ENCODE measurements at places on chromosomes 4 and X.
A peak's percentile ranks its signal among the peaks of the same experiment; 100 is the strongest.

- no peak for DNase-seq
Observed at GRCh38 chr4:124181039-124181438, 531.5 kb downstream of the ANKRD50 start.

- no peak for DNase-seq
Observed at GRCh38 chr4:35365186-35365585, 879.1 kb downstream of the ARAP2 start.

DNA sequence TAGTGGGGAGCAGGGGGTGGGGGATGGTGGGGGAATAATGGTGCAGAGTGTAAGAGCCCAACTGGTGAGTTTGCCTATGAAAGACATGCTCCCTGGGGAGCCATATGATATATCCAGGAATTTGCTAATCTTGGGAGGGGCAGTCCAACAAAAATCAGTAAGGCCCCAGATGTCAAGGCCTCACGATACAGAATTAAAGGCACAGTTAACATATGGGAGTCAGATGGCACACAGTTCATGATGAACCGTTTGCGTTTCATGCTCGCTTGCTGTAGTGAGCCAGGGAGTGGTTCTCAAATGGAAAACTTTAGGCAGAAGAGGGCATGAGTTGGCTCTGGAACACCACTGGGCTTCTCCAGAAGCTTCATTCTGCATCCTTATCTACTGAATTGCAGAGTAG lies 33.9 kb upstream of the VCX2 start:
- DNase-seq, result no peak

DNA sequence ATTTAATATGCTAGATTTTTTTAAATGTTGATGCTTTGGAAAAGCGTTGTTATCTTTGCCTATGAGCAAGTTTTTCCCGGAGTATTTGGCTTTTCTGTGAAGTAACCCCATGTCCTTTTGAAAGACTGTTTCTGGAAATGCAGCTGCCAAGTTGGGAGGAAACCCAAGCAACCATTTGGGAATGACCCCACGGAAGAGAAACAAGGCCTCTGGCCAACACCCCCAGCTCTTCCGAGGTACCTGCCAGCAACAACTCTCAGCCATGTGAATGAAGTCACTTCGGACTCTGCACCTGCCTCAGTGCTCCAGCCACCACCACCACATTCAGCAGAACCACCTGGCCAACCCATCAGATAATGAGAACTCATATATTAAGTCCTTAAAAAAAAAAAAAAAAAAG lies 36.2 kb upstream of the DHRSX start:
- DNase-seq, result no peak

DNA sequence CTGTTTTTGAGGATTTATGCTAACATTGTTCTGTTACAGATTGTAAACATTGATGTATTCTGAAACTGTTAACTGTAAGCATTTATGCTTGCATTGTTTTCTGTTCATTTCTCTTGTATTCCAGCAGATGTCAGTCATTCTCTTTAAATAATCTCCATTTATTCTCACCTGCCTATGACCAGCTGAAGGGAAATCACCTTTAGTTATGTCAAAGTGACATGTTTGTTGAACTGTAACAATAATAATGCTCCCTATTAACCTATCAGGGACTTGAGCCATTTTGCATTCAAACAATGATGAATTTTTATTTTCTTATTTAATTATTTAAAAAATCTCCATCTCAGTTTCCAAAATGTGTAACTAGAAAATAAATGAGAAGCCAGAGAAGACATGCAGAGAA lies 58.0 kb downstream of the SPCS3 start:
- DNase-seq, result peak; percentile 25

- no peak for DNase-seq
Observed at GRCh38 chr4:57668621-57669020, 558.4 kb upstream of the IGFBP7 start.

- DNase-seq, result no peak
Observed at GRCh38 chr4:41305476-41305875, 48.7 kb downstream of the UCHL1 start.

DNA sequence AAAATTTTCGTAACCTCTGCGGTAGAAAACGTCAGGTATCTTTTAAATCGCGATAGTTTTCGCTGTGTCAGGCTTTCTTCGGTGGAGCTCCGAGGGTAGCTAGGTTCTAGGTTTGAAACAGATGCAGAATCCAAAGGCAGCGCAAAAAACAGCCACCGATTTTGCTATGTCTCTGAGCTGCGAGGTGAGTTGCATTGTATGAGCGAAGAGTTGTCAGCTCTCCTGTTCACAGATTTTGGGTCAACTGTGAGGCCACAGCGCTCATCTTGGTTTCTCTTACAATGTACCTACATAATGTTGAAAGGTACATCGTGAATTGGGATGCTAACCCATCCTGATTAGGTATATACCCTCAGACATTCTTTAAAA lies 486 bp downstream of the CLCN3 start:
- no peak for DNase-seq

GRCh38 chr4:127709456-127709855 lies 20.7 kb upstream of the SLC25A31 start:
- DNase-seq, result peak; percentile 9

- DNase-seq, result no peak
Observed at GRCh38 chrX:13661735-13662288, 8.9 kb downstream of the TCEANC start.

DNA sequence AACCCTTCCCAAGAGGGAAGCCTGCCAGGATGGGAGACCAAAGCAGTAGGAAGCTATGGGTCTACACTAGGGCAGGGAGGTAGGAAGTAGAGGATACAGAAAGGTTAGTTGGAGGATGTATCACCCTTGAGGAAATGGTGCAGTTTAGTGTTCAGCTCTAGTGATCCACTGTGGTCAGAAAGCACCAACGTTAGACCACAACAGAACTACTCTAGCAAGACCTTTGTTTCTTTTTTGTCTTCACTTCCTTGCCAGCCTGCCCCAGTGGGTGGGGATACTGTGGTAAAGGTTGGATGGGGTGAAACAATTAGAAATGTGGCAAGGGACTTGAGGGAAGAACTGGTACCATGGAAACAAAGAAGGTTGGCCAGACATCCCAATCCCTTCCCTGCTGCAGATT lies 83.3 kb downstream of the DDIT4L start:
- no peak for DNase-seq

DNA sequence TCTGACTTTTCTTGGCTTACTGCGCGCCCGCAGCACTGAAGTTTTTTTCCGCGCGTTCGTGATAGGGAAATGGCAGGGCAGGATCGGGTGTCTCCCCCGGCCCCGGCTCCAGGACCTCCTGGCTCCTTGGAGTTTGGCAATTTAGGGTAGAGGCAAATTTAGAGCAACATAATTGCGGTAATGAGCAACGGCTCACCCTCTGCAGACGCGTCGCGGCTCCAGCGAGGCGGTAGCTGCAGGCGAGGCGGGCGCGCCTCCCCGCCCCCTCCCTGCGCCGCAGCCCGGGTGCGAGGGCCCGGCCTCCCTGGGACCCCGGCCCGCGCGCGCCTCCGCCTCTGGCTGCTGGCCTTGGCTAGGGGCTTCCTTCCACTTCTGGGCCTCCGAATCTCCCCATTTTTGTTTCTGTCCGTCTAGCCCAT lies 6.2 kb downstream of the MSX1 start:
- DNase-seq, result no peak

DNA sequence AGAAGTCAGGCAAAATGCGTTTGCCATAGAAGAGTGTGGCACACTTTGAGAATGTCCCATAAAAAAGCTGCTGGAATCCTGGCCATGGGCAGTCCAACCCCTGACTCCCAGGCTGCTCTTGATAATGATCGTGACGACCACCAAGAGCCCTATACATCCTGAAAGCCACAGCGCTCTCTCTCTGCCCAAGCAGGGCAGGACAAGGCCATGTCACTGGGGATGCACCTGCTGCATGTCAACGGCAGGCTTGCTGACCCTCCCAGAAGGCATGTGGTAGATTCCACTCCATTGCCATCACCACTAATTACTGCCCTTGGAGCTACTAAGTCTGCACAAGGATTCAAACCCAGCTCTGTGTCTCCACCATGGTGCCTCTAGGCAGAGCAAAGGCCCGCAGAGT lies 144.5 kb downstream of the EVC2 start:
- DNase-seq, result no peak

GRCh38 chr4:155614111-155614762 lies 52.4 kb upstream of the GUCY1A1 start:
- no peak for DNase-seq

DNA sequence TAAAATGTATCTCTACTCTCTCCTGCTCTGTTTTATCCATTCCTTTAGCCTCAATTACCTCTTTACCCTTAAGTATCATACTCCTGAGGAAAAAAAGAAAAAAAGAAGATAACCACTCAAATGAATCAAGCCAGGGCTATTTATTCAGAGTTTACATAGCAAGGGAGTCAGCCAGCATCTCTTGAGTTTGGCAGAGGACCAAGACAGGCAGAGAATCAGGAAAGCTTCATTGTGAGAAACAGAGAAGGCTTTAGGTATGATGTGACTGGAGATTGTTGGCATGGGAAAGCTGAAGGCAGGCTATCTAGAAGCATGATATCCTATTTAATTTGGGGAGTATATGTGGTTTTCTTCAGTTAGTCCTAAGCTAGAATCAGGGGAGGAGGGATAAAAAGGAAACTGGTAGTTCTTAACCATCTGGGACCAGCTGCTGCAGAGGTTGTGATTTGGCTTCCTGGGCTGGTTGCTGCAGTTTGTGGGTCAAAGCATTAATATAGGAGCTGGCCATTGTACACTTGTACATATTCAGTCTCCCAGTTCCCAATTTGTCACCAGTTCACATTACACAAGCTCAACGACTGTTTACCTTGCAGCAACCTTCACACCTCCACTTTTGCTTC lies 11.2 kb downstream of the APELA start:
- DNase-seq, result no peak

DNA sequence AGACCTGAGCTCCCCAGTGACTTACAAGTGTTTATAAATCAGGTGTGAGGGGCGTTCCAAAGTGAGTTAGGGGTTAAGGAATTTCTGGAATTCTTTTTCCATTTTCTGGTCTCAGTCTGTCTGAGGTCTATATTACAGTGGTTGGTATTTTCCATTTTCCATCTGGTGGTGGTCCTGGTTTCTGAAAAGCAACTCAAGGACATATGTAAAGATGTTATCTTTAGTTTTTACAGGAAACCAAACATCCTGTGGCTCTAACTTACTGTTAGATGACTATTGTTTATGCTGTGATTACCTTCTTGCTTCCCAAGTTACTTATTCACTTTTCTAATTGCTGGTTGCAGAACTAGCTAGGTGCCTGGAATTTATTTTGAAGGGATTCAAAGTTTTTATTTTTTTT lies 53.5 kb upstream of the IL21 start:
- no peak for DNase-seq

GRCh38 chr4:86857341-86858052 lies 8.3 kb upstream of the SLC10A6 start:
- no peak for DNase-seq

- DNase-seq, result peak; percentile 57
Observed at GRCh38 chrX:70998411-70999027, 67.6 kb upstream of the SLC7A3 start.

DNA sequence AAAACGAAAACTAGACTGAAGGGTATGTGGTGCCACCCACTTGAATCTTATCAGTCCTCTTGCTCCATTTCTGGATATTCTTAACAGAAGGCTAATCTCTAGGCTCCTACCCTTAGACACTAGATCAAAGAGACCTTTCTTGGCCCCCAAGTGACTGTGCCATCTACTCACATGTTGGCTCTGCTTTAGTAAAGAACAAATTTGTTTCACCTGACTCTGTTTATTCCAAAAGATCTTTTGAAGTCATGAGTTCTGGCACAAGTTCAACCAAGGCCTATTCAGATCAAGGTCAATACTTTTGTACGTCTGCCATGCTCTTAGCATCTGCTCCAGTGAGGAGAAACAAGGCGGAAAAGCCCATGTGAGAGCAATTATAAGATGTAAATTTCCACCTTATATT lies 37.3 kb downstream of the MAGEB17 start:
- DNase-seq, result no peak

DNA sequence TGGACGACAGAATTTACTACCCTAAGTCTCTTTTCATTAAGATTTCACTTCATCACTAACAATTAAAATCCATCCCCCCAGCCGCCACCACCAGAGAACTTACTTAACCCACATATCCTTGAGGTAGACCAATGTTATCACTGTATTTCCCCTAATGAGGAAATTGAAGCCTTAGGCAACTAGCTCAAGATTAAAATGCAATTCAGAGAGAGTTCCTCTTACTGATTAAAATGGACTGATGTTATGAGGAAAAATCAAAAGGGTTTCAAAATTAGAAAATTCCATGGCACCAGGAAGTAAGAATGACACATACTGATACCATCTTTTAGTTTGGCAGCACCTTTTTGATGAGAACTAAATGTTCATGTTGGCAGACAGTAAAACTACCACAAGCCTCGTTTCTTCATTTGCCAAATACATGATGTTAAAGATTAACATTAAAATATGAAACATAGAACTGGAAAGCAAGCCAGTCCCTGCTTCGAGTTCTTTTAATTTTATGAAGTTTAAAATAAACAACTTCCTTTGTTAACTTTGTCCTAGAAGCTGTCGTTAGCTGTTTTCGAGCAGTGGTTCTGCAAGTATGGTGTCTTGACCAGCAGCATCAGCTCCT lies 69.3 kb upstream of the CCDC160 start:
- no peak for DNase-seq

DNA sequence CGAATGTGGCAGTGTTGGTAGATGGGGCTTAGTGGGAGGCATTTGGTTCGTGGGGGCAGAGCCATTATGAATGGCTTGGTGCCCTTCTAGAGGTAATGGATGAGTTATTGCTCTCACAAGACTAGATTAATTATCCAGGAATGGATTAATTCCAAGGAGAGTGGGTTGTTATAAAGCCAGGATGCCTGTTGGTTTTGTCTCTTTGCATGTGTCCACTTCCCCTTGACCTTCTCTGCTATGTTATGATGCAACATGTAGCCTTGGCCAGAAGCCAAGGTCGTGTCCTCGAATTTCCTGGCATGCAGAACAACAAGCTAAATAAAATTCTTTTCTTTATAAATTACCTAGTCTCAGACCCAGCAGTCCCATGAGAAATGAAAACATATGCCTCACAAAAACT lies 111.2 kb upstream of the PLS3 start:
- peak; percentile 46 for DNase-seq

- no peak for DNase-seq
Observed at GRCh38 chr4:106476741-106477140, 108.2 kb upstream of the GIMD1 start.

GRCh38 chr4:137495578-137495977 lies 36.7 kb downstream of the PCDH18 start:
- no peak for DNase-seq

DNA sequence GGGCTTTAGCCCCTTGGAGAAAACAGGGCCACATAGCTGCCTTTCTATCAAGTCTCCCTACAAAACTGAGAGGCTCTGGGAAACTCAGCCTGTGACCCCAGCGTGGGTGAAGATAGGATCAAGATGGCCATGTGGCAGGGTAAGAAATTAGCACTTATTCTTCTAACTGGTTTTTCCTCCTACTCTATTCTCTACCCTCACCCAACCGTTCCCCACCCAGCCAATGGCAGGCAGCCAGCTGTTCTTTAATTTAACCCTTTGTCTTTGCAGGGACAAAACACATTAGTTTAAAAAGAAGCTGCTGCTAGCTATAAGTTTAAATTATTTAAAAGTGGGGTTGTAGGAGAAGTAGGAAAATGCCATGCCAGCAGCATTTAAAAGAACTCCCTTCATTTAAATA lies 2.8 kb downstream of the CLCN5 start:
- DNase-seq, result no peak

GRCh38 chr4:80731436-80731835 lies 299.1 kb upstream of the BMP3 start:
- DNase-seq, result no peak

- no peak for DNase-seq
Observed at GRCh38 chrX:23118890-23119527, 119.2 kb downstream of the DDX53 start.
